ENCODE measurements at places on chromosomes 3 and 15. TPM values are rescaled to one million over a fixed set of nuclear protein-coding genes. Genes with fewer than 3 reads are reported as not detected.

The EFHB gene
- total RNA-seq: 1.3 TPM

The PLIN1 gene
- 0.11 TPM for total RNA-seq

The CCRL2 gene
- total RNA-seq: not detected

The ZNF774 gene
- total RNA-seq: 2.3 TPM
